ENCODE measurements at places on chromosomes 5 and 9.

GRCh38 chr5:143403593-143404415 is at the start of gene NR3C1:
Gene NR3C1, minus strand, starts transcription at chr5:143403686. Its CDS starts 2,847 bp downstream, at chr5:143400839.
- peak; percentile 77 for DNase-seq

DNA sequence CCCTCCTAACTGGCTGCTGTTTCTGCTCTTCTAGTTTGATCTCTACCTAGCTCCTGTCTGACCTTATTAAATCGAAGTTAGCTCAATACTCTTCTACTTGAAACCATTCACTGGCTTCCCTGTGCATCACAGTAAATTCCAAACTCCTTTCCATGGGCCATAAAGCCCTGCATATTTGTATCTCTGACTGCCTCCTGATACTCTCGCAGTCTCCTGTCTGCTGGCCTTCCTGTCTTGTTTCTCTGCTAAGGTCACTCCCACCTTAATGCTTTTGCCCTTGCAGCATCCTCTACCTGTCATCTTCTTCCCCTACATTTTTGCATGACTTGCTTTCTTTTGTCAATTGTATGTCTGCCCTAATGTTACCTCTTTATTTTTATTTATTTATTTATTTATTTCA is 44.8 kb downstream of the SNCAIP start:
- DNase-seq, result no peak

DNA sequence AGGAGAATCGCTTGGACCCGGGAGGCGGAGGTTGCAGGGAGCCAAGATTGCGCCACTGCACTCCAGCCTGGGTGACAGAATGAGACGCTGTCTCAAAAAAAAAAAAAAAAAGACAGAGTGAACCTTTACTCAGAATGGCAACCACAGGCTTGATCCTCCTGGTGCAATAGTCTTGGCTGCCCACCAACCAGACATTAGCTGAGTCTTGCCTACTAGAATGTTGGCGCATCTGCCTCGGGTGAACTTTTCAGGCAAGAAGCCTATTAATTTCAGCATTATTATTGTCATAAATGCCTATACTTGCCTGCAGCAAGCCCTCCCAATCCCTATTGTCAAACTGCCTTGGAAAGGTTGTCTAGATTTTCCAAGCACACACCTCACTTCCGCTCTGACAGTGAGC is 4.2 kb downstream of the SERINC5 start:
- no peak for DNase-seq

DNA sequence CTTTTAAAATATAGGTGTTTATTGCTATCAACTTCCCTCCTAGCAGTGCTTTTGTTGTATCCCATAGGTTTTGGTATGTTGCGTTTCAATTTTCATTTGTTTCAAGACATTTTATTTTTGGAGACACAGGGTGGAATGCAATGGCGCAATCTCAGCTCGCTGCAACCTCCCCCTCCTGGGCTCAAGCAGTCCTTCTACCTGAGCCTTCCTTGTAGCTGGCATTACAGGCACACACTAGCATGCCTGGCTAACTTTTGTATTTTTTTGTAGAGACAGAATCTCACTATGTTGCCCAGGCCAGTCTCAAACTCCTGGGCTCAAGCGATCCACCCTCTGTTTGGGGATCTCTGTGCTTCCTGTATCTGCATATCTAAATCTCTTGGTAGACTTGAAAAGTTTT is 35.4 kb upstream of the CCDC180 start:
- DNase-seq, result no peak

GRCh38 chr5:160047423-160047822 is 38.5 kb downstream of the TTC1 start:
- DNase-seq, result no peak
